ENCODE measurements at places on chromosomes 1 and 21.
A peak's percentile ranks its signal among the peaks of the same experiment; 100 is the strongest.

DNA sequence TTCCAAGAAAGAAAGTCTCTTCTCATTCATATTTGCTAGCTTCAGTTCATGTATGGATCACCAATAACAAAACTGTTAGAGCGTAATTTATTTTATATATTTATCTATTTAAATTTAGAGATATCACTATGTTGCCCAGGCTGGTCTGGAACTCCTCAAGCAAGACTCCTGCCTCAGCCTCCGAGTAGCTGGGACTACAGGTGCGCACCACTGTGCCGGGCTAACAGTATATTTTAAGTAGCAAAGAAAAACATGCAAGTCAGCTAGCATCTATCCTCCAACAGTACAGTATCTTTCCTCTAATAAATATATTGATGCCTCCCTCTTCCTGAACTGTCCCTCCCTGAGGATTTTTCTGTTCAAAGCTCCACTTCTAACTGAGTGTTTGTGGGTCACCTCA is 21.5 kb downstream of the INPP5B start:
- no peak for DNase-seq

DNA sequence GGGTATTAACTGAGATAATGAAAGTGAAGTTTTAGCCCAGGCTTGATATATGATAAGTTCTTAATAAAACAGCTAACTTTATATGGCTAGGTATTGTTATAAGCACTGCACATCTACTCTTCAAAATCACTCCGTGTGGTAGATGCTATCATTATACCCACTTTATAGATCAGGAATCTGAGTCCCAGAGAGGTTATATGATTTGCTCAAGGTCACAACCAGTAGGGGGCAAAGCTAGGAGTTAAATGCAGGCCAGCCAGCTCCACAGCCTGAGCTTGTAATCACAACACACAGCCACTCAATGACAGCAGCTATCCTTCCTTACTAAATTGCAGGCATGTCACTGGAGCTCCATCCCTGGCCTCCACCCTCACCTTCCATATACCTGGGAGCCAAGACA is 115.8 kb downstream of the CAPN8 start:
- peak; percentile 9 for DNase-seq

GRCh38 chr1:210124736-210125135 is 107.9 kb upstream of the SERTAD4 start:
- DNase-seq: no peak

- no peak for DNase-seq
These were observed 143.2 kb downstream of the CLEC20A start for GRCh38 chr1:178353524-178353923.

- no peak for DNase-seq
These were observed 28.7 kb upstream of the TTLL10 start for GRCh38 chr1:1144843-1145546.

- no peak for DNase-seq
These were observed 358.6 kb downstream of the USH2A start for GRCh38 chr1:216064643-216065042.

DNA sequence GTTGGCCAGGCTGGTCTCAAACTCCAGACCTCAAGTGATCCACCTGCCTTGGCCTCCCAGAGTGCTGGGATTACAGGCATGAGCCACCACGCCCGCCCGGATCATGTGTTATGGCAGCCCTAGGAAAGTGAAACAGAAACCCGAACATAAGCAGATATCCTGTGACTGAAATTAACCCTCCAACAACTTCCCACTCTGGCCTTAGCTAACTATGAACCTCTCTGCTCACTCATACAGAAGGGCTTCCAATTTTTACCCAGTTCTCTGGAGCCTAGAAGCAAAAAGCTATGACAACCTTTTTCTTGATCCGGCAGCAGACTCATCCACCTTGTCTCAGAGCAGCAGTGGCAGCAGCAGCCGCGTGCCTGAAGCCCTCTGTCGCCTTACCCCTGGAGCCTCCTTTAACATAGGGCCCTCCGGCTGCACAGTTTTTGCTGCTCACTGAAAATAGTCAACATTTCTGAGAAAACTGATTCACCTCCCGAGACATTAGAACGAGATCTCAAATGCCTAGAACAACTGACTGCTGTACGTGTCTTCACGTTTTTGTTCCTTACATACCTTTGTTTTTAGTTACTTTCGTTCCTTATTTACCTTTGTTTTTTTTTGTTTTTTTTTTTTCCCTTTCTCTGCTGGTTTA is 9.3 kb downstream of the CBR1 start:
- DNase-seq: peak; percentile 55

DNA sequence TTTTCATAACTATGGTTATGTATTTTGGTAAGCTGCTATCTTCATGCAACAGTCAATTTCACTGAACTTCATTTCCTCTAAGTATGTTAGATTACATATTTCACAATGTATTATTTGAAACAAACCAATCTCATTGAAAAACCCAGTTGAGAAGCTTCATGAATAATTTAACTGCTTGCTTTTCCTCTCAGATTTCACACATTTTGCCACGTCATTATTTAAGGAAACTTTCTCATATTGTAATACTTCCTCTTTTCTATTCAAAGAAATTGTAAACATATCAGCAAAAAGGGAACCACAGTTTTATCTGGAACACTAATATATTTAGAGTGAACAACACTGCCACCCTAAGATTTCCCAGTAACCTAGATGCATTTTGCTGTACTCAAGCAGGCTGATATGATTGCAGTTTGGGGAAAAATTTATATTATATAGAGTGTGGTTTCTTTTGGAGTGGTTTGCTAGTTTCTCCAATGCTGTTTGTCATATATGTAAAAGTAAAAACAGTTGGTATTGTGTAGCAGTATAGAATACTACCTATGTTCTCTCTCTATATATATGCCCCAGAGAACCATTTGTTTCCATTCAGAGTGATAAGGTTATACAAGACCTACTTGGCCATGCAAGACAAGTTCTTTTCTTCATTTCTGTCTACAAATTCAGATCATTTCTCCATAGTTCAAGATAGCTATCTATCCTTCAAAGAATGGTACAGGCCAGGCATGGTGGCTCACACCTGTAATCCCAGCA is 28.4 kb upstream of the AHCTF1 start:
- DNase-seq: peak; percentile 95

GRCh38 chr1:9927259-9927658 is 15.9 kb downstream of the LZIC start:
- no peak for DNase-seq

- DNase-seq: peak; percentile 40
These were observed at the start of gene PDE9A for GRCh38 chr21:42653231-42654061. Gene PDE9A, plus strand, starts transcription at chr21:42653621. Its CDS starts 194 bp downstream, at chr21:42653815.

DNA sequence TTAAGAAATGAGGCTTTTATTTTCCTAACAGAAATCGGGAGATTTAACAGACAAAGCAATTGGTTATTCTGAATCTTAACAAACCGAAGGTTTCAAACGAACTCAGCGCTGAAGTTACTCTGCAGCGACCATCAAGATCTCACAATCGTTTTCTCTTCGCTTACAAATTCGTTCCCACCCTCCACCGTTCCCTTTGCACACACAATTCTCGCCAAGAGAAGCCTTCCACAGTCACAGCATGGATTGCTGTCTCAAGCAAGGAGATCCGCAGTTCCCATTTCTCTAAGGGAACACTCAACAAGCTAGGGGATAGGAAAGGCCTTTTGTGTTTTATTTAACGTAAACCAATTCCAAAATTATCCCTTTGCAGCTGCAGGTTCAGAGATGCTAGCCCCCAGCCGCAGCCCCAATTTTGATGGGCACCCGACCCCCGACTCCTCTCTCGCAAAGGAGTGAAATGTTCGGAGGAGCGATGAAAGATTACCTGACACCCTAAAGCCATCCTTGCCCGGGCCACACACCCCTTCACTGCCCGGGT is 755 bp downstream of the FBXO42 start:
- peak; percentile 43 for DNase-seq

DNA sequence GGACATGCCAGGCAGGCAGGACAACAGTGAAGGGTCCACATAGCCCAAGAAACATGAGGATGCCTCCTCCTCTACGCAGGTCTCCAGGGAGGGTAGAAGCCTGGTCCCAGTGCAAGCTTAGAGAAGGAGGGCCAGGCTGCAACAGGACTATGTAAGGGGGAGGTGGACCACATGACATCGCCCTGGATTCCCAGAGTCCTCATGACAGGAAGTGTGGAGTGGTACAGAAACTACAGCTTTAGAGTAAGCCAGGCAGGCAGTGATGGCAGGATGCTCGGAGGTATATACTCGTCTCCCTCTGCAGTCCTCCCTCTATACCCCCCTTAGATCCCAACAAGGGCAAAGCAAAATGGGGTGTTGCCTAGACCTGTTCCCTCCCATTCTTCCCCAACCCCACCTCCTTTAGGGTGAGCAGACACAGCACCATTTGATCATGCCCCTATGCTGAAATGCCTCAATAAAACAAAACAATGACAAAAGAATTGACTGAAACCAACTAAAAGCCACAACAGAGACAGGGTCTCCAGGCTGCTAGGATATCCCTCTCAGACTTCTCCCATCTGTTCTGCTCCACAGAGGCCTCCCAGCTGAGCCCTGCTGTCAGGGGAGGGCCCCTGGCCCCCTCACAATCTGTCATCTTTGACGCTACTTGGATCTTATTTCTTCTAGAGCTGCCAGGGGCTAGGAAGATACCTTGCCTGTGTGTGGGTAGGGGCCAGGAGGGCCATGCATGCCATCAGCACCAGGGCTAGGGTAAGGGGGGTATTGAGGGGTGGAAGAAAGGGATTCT is 13.1 kb downstream of the FAM78B start:
- DNase-seq: no peak

DNA sequence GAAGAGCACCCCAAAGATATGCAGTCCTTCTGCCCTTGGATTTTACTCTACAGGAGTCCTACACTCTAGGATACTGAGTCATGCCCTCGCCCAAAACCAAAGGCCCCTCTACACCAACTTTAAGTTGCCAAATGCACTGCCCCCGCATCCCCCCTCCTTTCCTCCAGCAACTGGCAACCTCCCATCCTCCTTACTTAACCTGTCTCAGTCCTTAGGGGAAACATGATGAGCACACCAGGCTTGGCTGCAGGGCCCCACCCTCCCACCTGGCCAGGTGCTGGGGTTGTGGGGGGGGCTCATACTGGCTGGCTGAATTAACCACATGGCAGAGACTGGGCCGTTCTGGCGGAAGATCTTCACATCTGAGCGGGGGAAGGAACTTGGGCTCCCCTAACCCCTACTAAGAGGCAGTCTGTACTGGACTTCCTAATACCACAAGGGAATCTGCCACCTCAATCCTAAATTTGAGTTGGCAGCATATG is 1.2 kb downstream of the HDGF start:
- peak; percentile 74 for DNase-seq

GRCh38 chr1:66436378-66437135 is 97.4 kb upstream of the SGIP1 start:
- DNase-seq: peak; percentile 58

GRCh38 chr1:214537872-214538473 is 13.4 kb downstream of the PTPN14 start:
- no peak for DNase-seq

DNA sequence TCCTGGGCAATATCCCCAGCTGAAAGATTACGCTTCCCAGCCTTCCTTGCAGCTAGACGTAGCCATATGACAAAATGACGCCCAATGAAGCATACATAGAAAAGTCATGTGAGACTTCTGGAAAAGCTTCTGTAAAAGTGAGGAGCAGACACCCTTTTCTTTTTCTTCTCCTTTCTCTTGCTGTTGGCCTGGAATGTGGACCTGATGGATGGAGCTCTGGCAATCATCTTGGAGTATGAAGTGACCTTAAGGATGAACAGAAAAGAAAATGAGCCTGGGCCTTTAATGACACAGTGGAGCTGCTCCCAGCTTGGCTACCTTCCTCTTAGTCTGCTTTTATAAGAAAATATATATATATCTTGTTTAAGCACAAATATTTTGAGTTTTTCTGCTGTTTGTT is 24.8 kb downstream of the BATF3 start:
- no peak for DNase-seq

DNA sequence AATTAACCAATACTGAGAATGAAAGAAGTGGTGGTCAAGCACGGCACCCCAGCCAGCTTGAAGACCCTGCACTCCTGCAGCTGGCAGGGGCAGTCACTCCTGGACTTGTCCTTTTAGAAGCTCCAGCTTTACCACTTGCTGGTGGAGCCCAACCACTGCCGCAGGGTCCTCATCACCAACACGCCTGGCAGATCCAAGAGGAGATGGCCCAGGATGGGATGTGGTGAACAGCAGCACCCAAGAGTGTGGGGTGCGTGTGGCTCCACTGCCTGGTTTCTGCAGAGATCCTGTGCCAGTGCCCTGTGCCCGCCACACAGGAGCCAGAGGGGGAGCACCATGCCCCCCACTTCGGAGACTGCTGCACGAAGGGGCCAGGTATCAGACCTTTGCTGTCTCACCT is 13.5 kb downstream of the CR1L start:
- no peak for DNase-seq

DNA sequence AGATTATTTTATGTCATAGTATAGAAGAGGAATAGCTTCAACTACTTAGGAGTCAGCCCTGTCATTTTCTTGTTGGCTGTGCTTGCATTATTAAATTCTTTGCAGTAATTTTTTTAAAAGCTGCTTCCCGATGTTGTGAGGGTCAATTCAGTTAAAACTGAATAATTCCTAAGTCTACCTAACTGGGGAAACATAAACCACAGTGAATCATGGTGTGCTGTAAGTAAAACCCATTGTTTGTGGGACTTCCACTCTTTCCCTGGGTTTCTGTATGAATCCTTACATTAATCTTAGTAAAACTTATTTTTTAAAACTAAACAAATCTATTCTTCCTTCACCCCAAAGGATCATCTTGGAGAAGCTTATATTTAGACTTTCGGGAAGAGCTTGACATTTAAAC is 4.4 kb downstream of the SUCO start:
- DNase-seq: no peak

- no peak for DNase-seq
These were observed 27.7 kb upstream of the SPOCD1 start for GRCh38 chr1:31843506-31843905.

GRCh38 chr1:40252601-40253000 is 4.9 kb downstream of the TMCO2 start:
- DNase-seq: no peak

- DNase-seq: no peak
These were observed 45.2 kb downstream of the AJAP1 start for GRCh38 chr1:4699376-4700301.

DNA sequence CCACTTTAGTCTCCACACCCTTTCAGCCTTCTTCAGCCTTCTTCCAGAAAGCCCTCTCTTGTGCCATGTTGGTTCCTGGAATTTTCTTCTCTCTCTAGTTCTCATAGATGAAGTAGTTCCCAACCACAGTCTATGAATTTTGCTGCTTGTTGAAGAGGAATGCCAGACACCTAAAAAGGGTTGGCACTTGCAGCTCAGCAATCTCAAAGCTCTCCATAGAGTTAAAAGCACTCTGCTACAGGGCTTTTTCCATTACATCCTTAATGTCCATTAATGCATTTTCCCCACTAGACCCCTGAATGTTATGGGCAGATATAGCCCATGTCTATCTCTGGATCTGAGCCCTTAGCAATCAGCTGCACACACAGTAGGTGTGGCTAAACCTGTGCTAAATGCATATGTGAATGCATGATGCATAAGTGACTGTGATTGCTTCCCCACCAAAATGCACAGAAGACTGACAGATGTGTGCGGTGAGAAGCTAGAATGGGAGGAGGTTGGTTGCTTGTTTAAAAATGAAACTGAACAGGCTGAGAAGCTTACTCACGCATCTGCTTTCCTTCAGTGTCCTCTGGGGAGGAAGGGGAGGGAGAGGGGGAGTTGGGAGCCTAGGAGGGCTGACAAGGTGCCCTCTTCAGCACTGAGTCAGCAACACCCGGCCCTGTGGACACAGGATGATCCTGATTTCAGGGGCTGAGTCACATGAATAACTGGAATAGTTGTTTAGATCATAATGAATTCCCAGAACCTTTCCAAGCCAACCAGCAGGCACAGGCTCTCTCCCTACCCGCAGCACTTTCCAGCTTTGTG is 146.1 kb upstream of the FGGY start:
- DNase-seq: no peak
